Nasal cavity respiratory epithelium epithelial cell of viscerocranial mucosa (primary cell): ENCODE measurements at places on chromosomes 2 and 18. TPM values are rescaled to one million over a fixed set of nuclear protein-coding genes. Genes with fewer than 3 reads are reported as not detected.

The REG3A gene
- not detected in 2 replicates for total RNA-seq

The MAB21L4 gene
- 1.4 and 5.9 TPM in 2 replicates for total RNA-seq

The WDR75 gene
- total RNA-seq = 66.6 and 69.7 TPM in 2 replicates

The LPIN2 gene
- 7.5 and 12.0 TPM in 2 replicates for total RNA-seq

The ALPP gene
- under 0.01 TPM in 1 of 2 replicates, not detected in the other for total RNA-seq

The ZNF396 gene
- total RNA-seq = 1.0 and 1.7 TPM in 2 replicates

The CFC1 gene
- total RNA-seq = not detected in 2 replicates

The SKOR2 gene
- total RNA-seq = not detected in 2 replicates

The PPP1R1C gene
- 0.68 and 1.2 TPM in 2 replicates for total RNA-seq

The PTPRN gene
- total RNA-seq = not detected in 2 replicates

The ST8SIA5 gene
- total RNA-seq = 0.07 TPM in 1 of 2 replicates, not detected in the other

The FZD7 gene
- 2.1 and 4.1 TPM in 2 replicates for total RNA-seq

The ARPC2 gene
- total RNA-seq = 526 and 586 TPM in 2 replicates

The OSBPL6 gene
- total RNA-seq = 13.7 and 15.9 TPM in 2 replicates

The UPP2 gene
- total RNA-seq = not detected in 2 replicates

The CYP27A1 gene
- 0.34 and 0.64 TPM in 2 replicates for total RNA-seq

The SLC14A1 gene
- not detected in 2 replicates for total RNA-seq

The EGR4 gene
- total RNA-seq = not detected in 2 replicates

The NGEF gene
- 0.68 and 2.1 TPM in 2 replicates for total RNA-seq

The HYCC2 gene
- 14.4 and 15.0 TPM in 2 replicates for total RNA-seq

The GNAL gene
- total RNA-seq = 9.6 and 17.1 TPM in 2 replicates

The GAREM2 gene
- total RNA-seq = 0.34 and 0.50 TPM in 2 replicates

The RGPD4 gene
- total RNA-seq = not detected in 2 replicates

The DOK6 gene
- 0.07 TPM in 1 of 2 replicates, not detected in the other for total RNA-seq

The ALK gene
- total RNA-seq = 0.14 TPM in 1 of 2 replicates, not detected in the other

The CD8A gene
- total RNA-seq = 0.07 TPM in 1 of 2 replicates, not detected in the other

The SGPP2 gene
- total RNA-seq = 13.0 and 45.8 TPM in 2 replicates

The LOXL3 gene
- 0.28 and 0.34 TPM in 2 replicates for total RNA-seq

The GALNT13 gene
- total RNA-seq = 1.0 and 1.4 TPM in 2 replicates

The SLC9A4 gene
- 0.07 TPM in 1 of 2 replicates, not detected in the other for total RNA-seq

The ITGA6 gene
- total RNA-seq = 297 and 330 TPM in 2 replicates

The LINC00305 gene
- total RNA-seq = not detected in 2 replicates

The ALPI gene
- total RNA-seq = not detected in 2 replicates

The DLGAP1 gene
- under 0.01 TPM in 1 of 2 replicates, not detected in the other for total RNA-seq

The SERPINB8 gene
- total RNA-seq = 29.2 and 41.0 TPM in 2 replicates

The REEP1 gene
- total RNA-seq = under 0.01 TPM in 1 of 2 replicates, not detected in the other

The GAL3ST2 gene
- total RNA-seq = 0.36 TPM in 1 of 2 replicates, not detected in the other

The KIF1A gene
- 0.07 TPM in 1 of 2 replicates, not detected in the other for total RNA-seq

The GALNT14 gene
- total RNA-seq = 16.4 and 22.5 TPM in 2 replicates

The EVX2 gene
- total RNA-seq = not detected in 2 replicates

The FSHR gene
- not detected in 2 replicates for total RNA-seq

The STPG4 gene
- total RNA-seq = under 0.01 and 0.07 TPM in 2 replicates

The ATF2 gene
- total RNA-seq = 32.1 and 40.0 TPM in 2 replicates

The AOX1 gene
- total RNA-seq = 4.2 and 7.5 TPM in 2 replicates

The ESCO1 gene
- 27.3 and 28.7 TPM in 2 replicates for total RNA-seq

The TMEM169 gene
- total RNA-seq = 0.14 and 0.34 TPM in 2 replicates

The SALL3 gene
- not detected in 2 replicates for total RNA-seq

The LONRF2 gene
- total RNA-seq = under 0.01 TPM in 1 of 2 replicates, not detected in the other
